ENCODE measurements at places on chromosomes 3 and 15.
A peak's percentile ranks its signal among the peaks of the same experiment; 100 is the strongest.

- DNase-seq, result no peak
These were observed 363.5 kb downstream of the EPHB1 start for GRCh38 chr3:135158520-135158919.

DNA sequence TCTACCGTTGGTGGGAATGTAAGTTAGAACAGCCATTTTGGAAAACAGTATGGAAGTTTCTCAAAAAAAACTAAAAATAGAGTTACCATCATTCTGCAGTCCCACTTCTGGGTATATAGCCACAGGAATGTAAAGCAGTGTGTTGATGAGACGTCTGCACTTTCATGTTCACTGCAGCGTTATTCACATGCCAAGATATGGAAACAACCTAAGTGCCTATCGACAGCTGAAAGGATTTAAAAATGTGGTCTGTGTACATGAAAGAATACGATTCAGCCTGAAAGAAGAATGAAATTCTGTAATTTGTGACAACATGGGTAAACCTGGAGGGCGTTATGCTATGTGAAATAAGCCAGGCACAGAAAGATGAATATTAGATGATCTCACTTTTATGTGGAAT is 157.7 kb downstream of the THSD4 start:
- DNase-seq, result peak; percentile 86

DNA sequence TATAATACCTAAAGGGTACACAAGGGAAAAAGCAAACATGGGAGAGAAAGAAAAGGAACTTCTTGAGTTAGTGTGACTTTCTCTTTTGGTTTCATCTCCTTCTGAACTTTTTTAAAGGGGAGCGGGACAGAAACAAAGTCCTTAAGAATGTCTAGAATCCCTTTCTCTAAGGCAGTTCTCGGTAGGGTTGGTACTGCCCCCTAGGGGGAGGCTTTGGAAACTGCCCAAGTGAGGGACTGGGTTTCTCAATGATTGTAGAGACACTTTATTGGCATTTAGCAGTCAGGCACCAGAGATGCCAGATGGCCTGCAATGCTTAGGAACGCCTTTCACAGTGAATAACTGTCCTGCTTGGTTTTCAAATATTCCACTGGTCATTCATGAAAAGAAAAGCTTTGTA is 172.7 kb downstream of the WDR72 start:
- peak; percentile 46 for DNase-seq

DNA sequence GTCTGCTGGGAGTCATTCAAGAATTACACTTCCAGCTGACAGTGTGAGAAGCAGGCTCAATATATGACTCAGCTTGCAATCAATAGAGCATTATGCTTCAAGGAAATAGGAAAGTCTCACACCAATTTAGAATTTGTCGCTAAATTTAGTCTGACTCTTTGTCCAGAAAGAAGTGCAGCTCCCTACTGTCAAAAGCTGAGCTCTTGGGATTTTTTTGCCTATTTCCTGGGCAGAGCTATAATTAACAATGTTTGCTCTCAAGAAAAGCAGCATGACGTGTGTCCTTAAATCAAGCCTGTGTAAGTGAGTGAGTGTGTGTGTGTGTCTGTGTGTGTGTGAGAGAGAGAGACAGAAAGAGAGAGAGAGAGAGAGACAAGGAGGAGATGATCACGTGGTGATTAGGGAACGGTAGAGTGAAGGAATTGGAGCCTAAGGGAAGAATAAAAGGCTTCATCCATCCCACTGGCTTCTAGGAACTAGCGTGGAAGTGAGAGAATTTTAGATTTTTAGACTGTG is 16.4 kb upstream of the SLC35G2 start:
- DNase-seq, result peak; percentile 43

DNA sequence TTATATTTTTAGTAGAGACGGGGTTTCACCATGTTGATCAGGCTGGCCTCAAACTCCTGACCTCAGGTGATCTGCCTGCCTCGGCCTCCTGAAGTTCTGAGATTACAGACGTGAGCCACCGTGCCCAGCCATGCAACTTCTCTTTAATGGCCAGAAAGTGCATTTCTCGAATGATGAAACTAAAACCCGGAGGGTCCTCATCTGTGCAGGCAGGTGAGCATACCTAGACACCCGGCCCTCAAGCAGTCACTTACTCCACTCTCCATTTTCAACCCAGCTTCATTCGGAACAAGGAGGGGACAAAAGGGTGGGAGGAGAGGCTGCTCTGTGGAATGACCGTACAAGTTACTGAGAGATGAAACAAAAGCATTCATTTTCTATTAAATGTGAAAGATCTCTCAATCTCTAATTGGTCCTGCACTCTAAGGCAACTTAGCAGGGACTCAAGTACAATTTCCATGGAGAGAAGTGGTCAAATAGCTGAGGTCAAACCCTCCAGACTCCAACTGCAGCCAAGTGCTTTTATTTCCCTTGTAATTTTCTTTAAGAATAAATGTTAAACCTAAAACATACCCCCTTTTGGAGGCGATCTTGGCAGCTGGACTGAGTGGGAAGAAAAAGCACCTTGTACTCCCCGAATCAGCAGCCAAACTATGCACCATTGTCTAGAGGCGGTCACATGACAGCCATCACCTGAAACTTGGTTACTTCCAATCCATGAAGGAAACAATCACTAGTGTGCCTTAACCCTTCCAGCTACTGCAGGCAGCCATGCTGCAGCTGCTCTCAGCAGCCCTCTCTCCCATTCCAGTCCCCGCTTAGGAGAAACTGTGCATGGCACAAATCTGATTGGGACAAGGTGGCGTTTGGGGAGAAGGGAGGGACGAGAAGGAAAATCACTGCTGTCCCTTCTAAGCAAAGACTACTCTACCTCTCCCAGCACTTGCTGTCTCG is 62.2 kb downstream of the VGLL4 start:
- DNase-seq, result no peak

GRCh38 chr15:88703533-88703932 is 64.7 kb downstream of the ISG20 start:
- no peak for DNase-seq

- DNase-seq, result peak; percentile 60
These were observed 14.8 kb downstream of the MUC13 start for GRCh38 chr3:124919756-124920155.

- DNase-seq, result no peak
These were observed 161.9 kb upstream of the ATP11B start for GRCh38 chr3:182631183-182632076.

GRCh38 chr15:72884311-72884710 is 100.8 kb upstream of the ADPGK start:
- DNase-seq, result no peak

- DNase-seq, result no peak
These were observed 342.7 kb downstream of the PTPRG start for GRCh38 chr3:61903931-61904657.

DNA sequence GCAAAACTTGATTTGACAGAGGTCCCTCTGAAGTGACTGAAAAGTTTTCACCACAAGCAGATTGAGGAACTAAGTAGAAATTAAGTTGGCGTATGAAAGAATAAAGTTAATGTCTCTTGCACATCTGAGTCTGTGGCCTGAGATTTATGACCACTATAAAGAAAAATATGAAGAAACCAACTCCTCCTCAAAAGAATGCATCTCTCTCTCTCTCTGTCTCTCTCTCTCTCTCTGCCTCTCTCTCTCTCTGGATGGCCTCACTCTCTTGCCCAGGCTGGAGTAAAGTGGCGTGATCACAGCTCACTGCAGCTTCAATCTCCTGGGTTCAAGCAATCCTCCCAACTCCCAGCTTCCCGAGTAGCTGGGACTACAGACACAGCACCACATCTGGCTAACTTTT is 55.2 kb downstream of the RPL22L1 start:
- no peak for DNase-seq

DNA sequence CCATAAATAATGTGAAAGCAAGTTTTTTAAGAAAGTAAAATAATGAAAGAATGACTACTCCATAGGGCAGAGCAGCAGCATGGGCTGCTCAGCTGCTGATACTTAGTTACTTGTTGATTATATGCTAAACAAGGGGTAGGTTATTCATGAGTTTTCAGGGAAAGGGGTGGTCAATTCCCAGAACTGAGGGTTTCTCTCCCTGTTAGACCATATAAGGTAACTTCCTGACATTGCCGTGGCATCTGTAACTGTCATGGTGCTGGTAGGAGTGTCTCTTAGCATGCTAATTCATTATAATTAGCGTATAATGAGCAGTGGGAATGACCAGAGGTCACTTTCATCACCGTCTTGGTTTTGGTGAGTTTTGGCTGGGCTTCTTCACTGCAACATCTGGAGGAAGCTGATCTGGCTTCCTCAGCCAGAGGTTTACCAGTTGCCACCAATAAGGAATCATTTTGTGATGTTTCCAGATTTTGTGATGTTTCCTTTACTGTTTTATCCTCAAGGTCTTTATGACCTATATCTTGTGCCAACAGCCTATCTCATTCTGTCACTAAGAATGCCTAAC is 121.8 kb upstream of the CHL1 start:
- no peak for DNase-seq

DNA sequence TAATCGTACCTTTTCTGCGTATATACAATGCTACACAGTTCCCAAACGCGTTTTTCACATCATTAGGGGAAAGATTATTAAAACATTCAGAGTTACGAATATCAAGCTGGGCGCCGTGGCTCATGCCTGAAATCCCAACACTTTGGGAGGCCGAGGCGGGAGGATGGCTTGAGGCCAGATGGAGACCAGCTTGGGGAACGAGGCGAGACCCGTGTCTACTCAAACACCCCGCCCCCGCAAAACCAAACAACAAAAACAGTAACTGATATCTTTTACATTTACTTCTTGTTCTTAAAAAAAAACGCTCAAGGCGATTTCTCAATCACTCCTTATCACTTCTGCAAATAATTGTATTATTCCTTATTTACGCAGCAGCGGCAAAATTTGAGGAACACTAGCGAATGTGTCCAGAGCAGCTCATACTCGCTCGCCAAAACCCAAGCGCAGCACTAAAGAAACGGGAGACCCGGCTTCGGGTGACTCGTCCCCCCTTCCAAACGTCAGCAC is 1.2 kb downstream of the ZBTB11 start:
- DNase-seq, result no peak

- DNase-seq, result no peak
These were observed 137.6 kb upstream of the TLE3 start for GRCh38 chr15:70235347-70235746.

DNA sequence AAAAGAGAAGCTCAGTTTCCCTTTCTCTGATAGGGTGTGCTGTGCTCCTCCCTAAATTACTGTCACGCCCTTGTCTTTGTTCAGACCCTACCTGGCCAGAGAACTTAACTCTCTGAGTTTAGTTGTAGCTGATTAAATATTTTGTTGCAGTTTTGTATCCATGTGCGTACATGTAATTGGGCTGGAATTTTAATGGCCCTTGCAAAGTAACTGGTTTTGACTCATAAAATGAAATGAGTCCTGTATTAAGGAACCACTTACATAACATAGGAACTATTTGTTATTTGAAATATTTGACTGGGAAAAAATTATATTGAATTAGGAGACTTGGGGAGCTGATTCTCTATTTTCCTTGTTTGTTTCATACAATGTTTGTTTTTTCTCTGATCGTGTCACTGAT is 80.2 kb downstream of the LRRK1 start:
- no peak for DNase-seq

DNA sequence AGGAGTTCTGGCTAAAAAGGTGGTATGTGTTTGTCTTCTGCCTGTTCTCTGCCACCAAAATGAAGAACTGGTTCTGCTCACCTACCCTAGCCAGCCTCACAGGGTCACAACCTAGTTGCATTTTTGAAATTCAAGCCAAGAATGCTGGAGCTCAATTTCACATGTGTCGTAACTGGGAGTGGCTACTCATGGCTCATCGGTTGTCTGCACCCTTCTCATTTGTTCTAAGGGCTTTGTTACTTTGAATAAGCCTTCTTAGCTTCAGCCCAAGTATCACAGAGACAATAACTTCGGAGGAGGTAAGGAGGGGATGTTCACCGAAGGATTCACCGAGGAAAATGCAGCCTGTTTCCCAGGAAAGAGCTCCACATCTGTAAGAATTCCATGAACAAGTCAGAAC is 134.3 kb upstream of the RARB start:
- no peak for DNase-seq

DNA sequence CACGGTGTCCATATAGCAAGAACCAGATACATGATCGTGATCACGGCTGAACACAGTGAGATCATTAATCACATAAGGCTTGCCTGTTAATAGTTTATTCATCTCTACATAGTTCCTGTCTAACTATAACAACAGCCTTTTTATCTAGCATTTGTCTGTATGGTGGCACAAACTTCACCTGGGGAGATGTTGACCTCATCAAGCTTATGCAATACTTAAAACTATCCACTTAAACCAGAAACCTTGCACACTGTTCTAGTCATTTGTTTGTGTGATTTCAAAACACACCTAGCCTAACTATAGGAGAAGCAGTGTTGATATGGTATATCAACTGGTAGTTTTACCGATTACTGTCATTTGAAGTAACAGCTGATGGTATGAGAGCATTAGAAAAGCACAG is 124.8 kb downstream of the VPS13C start:
- no peak for DNase-seq

DNA sequence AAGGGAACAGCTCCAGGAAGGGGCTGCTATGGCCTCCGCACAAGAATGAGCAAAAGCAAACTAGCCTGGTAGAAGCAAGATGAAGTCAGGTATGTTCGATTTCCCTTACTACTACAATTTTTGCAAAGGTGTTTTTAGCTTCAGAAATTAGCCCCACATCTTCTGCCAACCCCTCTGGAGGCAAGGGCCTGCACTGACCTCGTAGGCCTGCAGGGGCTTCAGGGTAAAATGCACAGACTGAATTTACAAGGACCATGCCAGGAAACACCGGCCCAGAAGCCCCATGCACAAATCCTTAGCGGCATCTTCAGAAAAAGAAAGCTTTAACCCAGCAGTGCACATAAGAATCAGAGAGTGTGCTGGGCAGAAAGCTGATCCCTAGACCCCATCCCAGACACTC is 53.0 kb downstream of the SLC6A1 start:
- DNase-seq, result no peak

DNA sequence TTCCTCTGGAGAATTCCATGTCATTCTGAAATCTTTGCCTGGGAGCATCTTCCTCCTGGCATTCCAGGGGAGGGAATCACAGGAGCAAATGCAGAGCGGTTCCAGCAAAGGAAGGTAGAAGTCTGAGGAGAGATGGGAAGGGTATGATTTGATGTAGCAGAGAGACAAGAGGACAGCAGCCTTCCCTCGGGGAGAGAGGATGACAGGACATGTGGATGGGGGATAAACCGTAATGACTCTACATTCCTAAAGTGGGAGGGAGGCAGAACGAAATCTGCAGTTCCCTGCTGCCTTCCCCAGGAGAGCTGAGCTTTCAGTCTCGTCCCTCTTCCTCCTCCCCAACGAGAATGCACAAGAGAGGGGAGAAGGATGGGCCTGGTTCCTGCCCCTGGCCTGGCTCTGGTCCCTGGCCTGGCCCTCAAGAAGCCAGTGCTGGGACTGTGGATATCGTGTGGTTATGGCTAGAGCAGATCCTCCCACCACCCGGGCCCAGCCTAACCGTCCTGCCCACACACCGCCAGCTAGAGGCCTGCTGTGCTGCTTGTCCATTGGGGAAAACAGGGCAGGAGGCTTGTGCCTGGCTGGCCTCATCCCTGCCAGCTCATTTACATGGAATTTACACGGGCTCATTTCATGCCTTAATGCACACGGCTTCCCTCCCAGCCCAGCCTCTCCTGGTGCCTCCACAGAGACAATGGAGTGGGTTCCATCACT is 26.6 kb downstream of the SEMA7A start:
- peak; percentile 96 for DNase-seq

GRCh38 chr3:177210744-177211502 is 13.6 kb upstream of the TBL1XR1 start:
- DNase-seq, result no peak

GRCh38 chr3:171565481-171566058 is 105.4 kb upstream of the TNIK start:
- peak; percentile 22 for DNase-seq

Measured in fibroblast of skin of scalp (primary cell).